ENCODE measurements at places on chromosomes 4 and X. TPM values are rescaled to one million over a fixed set of nuclear protein-coding genes. Genes with fewer than 3 reads are reported as not detected.

Gene SGMS2
- total RNA-seq: not detected

Gene SSX7
- total RNA-seq: not detected

Gene MYOZ2
- total RNA-seq: not detected

Gene GABRB1
- 4.9 TPM for total RNA-seq

Gene CENPVL1
- not detected for total RNA-seq

Gene DNAAF6
- not detected for total RNA-seq

Gene ZFP92
- 0.07 TPM for total RNA-seq

Gene MAGEA11
- total RNA-seq: not detected

Measured in glutamatergic neuron (in vitro differentiated cells).